Effector memory CD4-positive, alpha-beta T cell (primary cell): ENCODE measurements at places on chromosomes 12 and 14.

DNA sequence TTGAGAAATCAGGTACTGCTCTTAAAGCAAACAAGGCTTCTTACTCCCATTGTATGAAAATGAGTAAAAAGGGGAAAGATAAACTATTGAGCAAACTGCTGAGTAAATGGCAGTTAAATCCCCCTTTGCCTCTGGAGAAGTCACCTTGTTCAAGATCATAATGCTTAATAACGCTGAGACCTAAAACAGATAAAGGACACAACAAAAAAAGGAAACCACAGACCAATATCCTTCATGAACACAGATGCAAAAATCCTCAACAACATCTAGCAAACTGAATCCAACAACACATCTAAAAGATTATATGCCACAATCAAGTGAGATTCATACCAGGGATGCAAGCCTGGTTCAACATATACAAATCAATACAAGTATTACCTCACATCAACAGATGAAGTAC is 109.0 kb upstream of the MDM1 start:
- no peak for DNase-seq

DNA sequence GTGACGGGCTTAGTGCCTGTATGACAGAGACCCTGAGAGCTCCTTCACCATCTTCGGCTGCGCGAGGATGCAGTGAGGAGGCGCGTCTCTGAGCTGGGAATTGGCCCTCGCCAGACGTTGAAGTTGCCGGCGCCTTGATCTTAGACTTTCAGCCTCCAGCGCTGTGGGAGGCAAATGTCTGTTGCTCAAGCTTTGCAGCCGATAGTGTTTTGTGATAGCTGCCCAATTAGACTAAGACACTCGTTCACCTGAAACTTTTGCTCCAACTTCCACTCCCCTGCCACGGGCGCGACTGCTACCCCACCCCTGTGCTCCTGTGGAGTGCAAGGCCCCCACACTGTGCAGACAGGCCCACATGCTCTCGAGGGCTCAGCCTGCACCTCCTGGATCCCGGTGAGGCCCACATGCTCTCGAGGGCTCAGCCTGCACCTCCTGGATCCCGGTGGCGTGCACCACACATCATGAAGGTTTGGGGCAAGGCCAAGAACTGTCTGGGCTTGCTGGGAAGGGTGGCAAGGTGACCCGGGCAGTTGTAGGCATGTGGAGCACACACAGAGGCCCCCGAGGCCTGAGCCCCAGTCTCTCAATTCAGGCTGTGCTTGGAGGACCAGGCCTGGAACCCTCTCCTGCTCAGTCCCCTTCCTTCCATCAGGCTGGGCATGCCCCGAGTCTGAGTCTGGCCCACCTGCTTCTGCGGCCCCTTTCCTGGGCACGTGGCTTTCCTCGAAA is 324.6 kb downstream of the TMEM121 start:
- no peak for DNase-seq

DNA sequence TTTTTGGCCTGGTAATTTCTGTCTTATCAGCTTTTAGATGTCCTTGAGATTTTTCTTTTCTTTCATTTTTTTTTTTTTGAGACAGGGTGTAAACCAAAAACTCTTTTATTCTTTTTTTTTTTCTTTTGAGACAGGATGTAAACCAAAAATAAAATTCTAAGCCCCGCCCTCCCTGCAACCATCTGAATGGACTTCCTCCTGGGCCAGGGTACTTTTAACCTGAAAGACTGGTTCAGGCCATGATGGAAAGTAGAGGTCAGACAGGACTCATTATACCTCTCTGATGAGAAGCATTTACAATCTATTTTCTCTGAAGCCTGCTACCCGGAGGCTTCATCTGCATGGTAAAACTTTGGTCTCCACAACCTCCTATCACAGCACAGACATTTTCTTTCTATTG is 33.5 kb upstream of the TCL1B start:
- DNase-seq = no peak

- DNase-seq = no peak
Observed at GRCh38 chr12:95741635-95742034, 48.9 kb downstream of the NTN4 start.

- DNase-seq = no peak
Observed at GRCh38 chr14:52551696-52552062, 626 bp downstream of the TXNDC16 start.
